ENCODE measurements at places on chromosomes 7 and 10.
A peak's percentile ranks its signal among the peaks of the same experiment; 100 is the strongest.

DNA sequence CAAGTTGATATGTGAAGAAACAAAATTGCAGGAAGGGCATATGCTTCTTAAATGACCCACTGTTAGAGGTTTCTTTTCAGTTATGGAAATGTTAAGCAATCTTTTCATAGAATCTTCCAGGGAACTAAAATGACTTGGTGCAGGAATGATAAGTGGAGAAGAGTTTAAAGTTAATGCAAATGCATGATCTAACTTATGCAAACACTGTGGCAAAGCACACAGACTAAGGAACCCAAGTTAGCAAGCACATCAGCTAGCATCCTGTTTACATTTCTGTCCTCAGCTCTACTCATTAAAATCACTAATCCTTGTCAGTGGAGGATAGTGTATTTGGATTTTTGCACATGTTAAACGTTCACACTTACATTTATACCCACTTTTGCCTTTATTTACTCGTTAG lies 9.3 kb downstream of the CLCN1 start:
- DNase-seq, result no peak

- DNase-seq, result peak; percentile 86
These were observed 198.7 kb downstream of the ZNF438 start for GRCh38 chr10:30832749-30833627.

DNA sequence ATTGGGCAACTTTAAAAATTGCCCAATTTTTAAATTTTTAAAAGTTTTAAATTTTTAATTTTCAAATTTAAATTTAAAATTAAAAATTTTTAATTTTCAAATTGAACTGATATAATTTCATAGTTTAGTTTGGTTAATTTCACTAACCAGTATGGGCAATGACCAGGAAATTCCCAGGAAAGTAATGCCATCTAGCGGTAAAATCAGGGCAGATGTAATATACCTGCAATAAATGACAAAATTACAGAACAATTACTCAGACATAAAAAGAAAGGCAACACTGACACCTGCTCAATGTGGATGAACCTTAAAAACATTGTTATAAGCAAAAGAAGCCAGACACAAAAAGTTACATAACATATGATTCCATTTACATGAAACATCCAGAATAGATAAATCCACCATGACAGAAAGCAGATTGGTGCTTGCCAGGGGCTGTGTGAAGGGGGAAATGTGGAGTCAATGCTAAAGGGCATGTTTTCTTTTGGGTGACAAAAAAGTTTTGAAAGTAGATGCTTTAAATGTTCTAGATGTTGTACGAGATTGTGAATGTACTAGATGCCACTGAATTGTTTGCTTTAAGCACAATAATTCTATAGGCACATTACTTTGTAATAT lies 28.6 kb upstream of the SLC16A12 start:
- DNase-seq, result peak; percentile 40

- no peak for DNase-seq
These were observed 69.1 kb downstream of the TFPI2 start for GRCh38 chr7:93821463-93821862.

DNA sequence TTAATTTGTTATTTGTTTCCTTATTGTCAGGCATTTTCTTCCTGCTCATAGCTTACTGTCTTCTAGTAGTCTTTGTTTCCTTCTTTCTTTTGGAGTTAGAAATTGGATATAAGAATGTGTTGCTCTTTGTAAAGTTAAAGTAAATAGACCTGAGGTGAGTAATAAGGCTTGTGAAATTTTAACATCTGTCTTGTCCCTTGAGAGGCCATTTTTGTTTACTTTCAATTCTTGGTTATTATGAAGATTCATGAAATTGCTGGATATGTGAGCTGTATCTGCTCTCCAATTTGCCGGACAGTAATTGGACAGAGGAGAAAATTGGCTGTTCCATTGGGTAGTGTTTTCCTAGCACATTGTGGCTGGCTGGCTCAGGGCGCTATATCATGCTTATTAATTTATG lies 260.7 kb downstream of the EXOC4 start:
- DNase-seq, result no peak

DNA sequence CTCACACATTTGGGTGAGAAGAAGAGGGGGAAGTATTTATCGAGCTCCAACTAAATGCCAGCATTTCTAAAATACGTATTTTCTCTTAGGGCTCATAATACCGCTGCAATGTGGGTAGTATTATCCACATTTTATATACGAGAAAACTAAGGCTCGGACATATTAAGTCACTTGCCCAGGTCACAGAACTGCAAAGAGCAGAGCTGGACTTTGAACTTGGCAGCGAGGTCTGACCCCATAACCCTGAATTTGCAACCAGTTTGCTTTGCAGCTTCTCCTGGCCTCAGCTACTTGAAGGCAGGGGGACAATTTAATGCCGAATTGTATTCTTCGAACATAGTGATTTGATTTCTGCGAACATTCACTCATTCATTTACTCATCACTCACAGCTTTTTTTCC lies 7.2 kb downstream of the ABLIM1 start:
- DNase-seq, result no peak

- no peak for DNase-seq
These were observed 71.4 kb downstream of the PLXNA4 start for GRCh38 chr7:132504852-132505251.

DNA sequence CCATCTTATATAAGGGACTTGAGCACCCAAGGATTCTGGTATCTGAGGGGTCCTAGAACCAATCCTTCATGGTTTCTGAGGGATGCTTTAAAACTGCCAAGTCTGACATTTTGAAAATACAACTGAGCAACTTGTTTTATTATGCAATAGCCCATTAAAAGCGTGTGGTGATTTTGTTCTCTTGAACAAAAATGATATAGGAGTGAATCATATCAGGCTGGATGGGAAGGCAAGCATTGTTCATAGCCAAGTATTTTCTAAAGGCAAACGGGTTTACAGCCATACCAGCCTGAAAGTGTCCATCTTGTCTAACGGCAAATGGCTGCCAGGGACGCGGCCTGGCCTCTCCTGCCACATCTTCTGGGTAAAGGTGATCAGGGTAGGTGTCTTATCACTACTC lies 23.4 kb downstream of the RPP38 start:
- DNase-seq, result no peak

GRCh38 chr10:46547541-46548497 lies 8.6 kb downstream of the GPRIN2 start:
- DNase-seq, result no peak

- DNase-seq, result no peak
These were observed 8.0 kb downstream of the CDK13 start for GRCh38 chr7:39958038-39958437.

- no peak for DNase-seq
These were observed 859.2 kb downstream of the GATA3 start for GRCh38 chr10:8913720-8914119.

GRCh38 chr10:132349766-132350165 lies 17.8 kb downstream of the LRRC27 start:
- no peak for DNase-seq

- no peak for DNase-seq
These were observed 284.8 kb upstream of the FZD8 start for GRCh38 chr10:35926846-35927245.

GRCh38 chr10:35723059-35723458 lies 81.0 kb upstream of the FZD8 start:
- no peak for DNase-seq

GRCh38 chr10:8026349-8027259 lies 27.9 kb upstream of the GATA3 start:
- no peak for DNase-seq

GRCh38 chr10:79310911-79311573 lies 36.2 kb upstream of the PPIF start:
- no peak for DNase-seq

DNA sequence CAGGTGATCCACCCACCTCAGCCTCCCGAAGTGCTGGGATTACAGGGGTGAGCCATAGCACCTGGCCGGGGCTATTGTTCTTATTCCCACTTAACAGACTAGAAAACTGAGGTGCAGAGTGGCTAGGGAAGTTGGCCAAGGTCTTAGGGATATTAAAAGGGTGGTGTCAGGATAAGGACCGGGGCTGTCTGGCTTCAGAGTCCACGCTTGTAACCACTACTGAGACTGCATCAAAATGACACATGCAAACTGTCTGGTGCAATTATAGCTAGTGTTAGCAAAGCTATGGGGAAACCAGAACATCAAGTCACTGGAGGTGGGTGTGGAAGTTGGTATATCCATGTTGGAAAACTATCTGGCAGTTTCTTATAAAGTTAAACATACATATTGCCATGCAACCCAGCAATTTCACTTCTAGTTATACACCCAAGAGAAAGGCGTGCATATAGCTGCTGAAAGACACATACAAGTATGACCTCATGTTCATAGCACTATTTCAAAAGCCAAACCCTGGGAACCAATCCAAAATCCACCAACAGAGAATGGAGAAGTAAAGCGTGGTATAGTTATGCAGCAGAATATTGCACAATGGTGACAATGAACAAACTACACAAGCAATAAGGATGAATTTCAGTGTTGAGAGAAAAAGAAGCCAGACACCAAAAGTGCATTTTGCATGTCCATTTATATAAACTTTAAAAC lies 33.9 kb upstream of the EEPD1 start:
- peak; percentile 58 for DNase-seq

DNA sequence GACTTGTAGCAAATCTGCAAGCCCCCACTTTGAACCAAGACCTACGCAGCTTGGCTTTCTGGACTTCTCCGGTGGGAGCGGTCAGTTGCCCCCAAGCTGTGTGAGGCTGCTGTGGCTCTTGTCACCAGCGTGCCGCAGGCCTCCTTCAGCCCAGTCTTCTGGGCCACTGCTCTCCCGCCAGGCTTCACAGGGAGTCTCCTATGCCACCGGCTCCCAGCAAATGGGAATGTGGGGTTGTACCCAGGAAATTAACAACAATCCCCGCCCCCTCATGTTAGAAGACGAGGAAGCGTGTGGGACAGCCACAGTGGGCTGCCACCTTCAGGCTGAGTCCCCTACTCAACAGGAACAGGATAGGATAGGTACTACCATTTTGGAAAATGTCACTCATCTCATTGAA lies 4.2 kb downstream of the WDR86 start:
- DNase-seq, result no peak

GRCh38 chr7:91263384-91264045 lies 718 bp upstream of the FZD1 start:
- DNase-seq, result no peak

DNA sequence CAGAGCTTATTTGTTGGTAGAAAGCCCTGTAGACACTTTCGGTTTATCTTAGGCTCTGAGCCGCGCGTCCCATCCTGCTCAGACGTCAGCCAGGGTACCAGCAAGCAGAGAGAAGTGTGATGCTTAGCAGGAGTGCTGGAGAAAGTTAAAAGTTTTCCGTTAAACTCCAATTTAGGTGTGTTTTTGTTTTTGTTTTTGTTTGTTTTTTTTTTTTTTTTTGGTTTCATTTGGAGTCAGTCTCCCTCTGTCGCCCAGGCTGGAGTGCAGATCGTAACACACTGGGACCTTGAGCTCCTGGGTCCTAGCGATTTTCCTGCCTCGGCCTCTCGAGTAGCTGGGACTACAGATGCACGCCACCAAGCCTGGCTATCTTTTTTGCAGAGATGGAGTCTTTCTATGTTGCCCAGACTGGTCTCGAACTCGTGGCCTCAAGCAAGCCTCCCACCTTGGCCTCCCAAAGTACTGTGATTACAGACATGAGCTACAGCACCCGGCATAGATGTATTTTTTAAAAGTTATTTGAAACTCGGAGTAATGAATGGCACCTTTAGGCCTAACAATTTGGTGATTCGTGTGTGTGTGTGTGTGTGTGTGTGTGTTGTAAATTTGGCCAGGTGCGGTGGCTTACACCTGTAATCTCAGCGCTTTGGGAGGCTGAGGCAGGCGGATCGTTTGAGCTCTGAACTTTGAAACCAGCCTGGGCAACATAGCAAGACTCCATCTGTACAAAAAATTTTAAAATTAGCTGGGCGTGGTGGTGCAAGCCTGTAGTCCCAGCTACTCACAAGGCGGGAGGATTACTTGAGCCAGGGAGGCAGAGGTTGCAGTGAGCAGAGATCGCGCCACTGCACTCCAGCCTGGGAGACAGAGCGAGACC lies 1.3 kb upstream of the HIP1 start:
- DNase-seq, result no peak

- DNase-seq, result peak; percentile 68
These were observed 50.7 kb downstream of the PDGFA start for GRCh38 chr7:468681-469562.

GRCh38 chr10:19332304-19332703 lies 283.7 kb downstream of the MALRD1 start:
- DNase-seq, result no peak

- DNase-seq, result no peak
These were observed 18.0 kb downstream of the AQP1 start for GRCh38 chr7:30929686-30930085.

GRCh38 chr10:78296785-78297184 lies 263.1 kb downstream of the RPS24 start:
- DNase-seq, result no peak

DNA sequence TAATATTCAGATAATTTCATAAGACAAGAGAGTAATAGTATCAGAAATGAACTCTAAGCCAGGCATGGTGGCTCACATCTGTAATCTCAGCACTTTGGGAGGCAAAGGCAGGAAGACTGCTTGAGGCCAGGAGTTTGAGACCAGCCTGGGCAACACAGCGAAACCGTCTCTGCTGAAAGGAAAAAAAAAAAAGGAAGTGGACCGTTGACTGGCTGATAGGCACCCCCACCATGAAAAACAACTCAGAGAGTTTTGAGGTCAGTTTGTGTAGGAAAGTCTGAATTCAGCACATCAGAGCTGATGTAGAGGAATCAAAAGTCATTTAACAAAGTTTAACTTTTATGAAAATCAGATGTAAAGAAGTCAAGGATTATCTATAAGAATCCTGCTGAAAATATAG lies 63.2 kb upstream of the AMPH start:
- DNase-seq, result no peak

DNA sequence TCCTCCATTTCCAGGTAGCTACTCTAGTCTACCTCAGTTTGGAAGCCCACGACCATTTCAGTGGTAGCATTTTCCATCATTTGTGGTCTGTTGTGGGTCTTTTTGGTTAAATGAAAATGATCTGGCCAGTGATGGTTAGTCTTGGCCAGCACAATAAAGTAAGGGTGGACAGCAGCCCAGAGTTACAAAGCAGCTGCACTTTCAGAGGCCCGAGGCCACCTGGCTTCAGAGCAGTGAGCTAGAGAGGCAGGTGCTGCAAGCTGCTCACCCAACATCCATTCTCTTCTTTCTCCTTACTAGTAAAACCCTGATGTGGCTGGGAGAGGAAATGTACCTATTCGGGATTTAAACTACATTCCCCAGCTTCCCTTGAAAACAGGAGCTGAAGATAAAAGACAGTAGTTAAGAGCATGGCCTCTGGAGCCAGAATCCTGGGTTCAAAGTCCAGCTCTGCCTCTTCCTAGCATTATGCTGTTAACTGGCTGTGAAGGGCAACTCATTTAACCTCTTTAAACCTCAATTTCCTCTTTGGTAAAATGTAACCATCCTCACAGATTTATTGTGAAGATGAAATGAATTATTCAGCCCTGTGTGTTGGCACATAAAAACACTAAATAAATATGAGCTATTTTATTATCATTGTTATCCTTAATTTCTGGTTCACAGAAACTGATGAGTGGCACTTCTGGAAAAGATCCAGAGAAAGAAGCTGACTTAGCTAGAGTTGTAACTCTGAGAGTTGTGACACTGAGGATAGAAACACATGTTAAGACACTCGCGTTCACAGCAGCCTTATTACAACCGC lies 517.4 kb downstream of the PARD3 start:
- DNase-seq, result peak; percentile 42

GRCh38 chr10:8424555-8425211 lies 370.2 kb downstream of the GATA3 start:
- no peak for DNase-seq
